Spinal cord (tissue), 10 donors: ENCODE measurements at places on chromosomes 6 and 20. TPM values are rescaled to one million over a fixed set of nuclear protein-coding genes. Genes with fewer than 3 reads are reported as not detected.

- H3K27ac ChIP-seq: no peak overlapping the region
- DNase-seq: no peak
- H3K36me3 ChIP-seq: no peaks in the 10 kb centered on the region
- no peaks in the 10 kb centered on the region for H3K4me1 ChIP-seq
- H3K27me3 ChIP-seq: peaks cover 70% of the 10 kb centered on the region
These were observed 197.0 kb downstream of the TRIM27 start for GRCh38 chr6:28726569-28727309.

The PNLDC1 gene
- 0.22 TPM for total RNA-seq

GRCh38 chr20:3282271-3283221 lies 43.6 kb upstream of the SLC4A11 start:
- peaks cover 72% of the 10 kb centered on the region for H3K36me3 ChIP-seq
- H3K4me3 ChIP-seq: no peak overlapping the region
- no peaks in the 10 kb centered on the region for H3K27me3 ChIP-seq
- no peak overlapping the region for H3K27ac ChIP-seq

DNA sequence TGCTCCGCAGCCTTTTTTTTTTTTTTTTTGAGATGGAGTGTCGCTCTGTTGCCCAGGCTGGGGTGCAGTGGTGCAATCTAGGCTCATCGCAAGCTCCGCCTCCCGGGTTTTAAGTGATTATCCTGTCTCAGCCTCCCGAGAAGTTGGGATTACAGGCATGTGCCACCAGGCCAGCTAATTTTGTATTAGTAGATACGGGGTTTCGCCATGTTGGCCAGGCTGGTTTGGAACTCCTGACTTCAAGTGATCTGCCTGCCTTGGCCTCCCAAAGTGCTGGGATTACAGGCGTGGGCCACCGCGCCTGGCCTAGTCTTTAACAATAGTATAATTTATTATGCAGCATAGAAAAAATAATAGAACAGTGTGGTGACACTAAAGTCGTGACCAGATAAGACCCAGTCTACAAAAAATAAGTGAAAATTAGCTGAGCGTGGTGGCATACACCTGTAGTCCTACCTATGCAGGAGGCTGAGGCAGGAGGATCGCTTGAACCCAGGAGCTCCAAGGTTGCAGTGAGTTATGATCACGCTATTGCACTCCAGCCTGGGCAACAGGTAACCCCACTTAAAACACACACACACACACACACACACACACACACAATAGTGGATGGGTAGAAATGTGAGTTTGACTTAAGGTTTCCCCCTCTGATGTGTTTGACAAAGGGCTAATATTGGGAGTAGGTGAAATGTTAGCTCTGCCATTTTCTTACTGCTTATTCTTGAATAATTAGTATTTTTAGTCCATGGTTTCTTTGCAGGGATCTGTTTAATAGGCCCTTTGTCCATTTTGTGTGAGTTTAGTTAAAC lies 6.5 kb downstream of the PIM1 start:
- peaks cover 7% of the 10 kb centered on the region for H3K4me1 ChIP-seq
- H3K4me3 ChIP-seq: no peak overlapping the region

GRCh38 chr6:656460-657252 lies at the start of gene HUS1B:
HUS1B (minus strand) TSS chr6:657100; CDS start chr6:656944, 156 bp downstream.
- peaks cover 10% of the 10 kb centered on the region for H3K36me3 ChIP-seq
- DNase-seq: no peak
- no peaks in the 10 kb centered on the region for H3K4me1 ChIP-seq
- H3K27ac ChIP-seq: no peak within 1 kb of the TSS

The MUCL3 gene
- total RNA-seq: not detected

DNA sequence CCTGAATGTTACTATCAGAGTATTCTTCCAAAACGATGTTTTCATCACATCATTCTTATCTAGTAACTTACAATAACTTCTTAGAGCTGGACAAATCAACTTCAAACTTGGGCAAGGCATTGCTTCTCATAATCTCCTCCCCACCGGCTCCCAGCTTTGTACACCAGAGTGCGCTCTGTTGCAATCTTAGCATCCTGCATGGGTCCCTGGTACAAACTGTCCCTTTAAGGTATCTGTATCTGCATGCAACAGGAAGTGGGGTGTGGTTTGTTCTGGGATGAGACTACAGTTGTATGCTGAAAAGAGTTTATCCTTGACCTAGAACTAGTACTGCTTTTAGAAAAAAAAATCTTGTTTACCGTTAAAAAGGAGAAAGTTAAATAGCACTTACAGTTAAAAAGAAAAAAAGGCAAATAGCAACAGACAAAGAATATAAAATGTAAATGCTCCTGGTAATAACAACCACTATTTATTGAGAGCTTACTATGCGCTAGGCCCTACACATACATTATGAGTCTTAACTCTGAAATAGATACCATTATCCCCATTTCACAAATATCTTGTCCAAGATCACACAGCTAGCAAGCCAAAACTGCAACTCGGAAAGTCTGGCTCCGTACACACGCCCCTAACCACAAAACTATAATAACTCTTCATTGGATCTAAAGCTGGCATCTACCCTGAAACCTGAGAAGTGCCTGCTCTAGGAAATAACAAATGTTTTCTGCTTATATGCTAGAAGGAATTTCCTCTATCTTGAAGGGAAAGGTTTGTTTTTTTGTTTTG lies 9.8 kb upstream of the HECA start:
- no peak overlapping the region for H3K4me3 ChIP-seq
- no peaks in the 10 kb centered on the region for H3K27me3 ChIP-seq
- DNase-seq: no peak
- no peak overlapping the region for H3K27ac ChIP-seq
- H3K36me3 ChIP-seq: no peaks in the 10 kb centered on the region

The SSTR4 gene
- 0.33 TPM for total RNA-seq

DNA sequence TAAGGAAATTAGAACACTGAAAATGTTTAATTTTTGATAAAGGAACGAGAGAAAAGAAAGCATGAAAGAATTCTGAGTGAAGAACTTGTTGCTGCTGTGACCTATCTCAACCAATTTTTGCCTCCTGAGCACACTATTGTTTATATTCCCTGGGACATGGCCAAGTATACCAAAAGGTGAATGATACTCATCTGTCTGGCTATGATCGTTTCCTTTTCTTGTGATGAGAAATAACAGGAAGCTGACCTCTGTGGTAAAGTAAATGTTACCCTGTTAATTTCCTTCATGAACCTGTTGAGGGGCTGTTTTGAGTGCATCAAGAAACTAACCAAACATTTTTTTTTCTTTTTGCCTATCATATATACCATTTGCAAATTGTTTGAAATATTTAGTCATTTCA lies 69.1 kb downstream of the FIG4 start:
- H3K27me3 ChIP-seq: no peaks in the 10 kb centered on the region
- H3K36me3 ChIP-seq: no peaks in the 10 kb centered on the region
- no peaks in the 10 kb centered on the region for H3K4me1 ChIP-seq
- H3K4me3 ChIP-seq: no peak overlapping the region

GRCh38 chr6:144728804-144729203 lies 443.7 kb downstream of the UTRN start:
- H3K36me3 ChIP-seq: no peaks in the 10 kb centered on the region
- no peak overlapping the region for H3K27ac ChIP-seq
- peaks cover 5% of the 10 kb centered on the region for H3K4me1 ChIP-seq
- DNase-seq: no peak

GRCh38 chr20:41055679-41056078 lies 27.1 kb downstream of the TOP1 start:
- no peaks in the 10 kb centered on the region for H3K36me3 ChIP-seq
- DNase-seq: no peak
- no peaks in the 10 kb centered on the region for H3K4me1 ChIP-seq
- no peak overlapping the region for H3K4me3 ChIP-seq

- no peak overlapping the region for H3K27ac ChIP-seq
- H3K4me1 ChIP-seq: no peaks in the 10 kb centered on the region
- H3K4me3 ChIP-seq: no peak overlapping the region
- no peak for DNase-seq
- H3K36me3 ChIP-seq: no peaks in the 10 kb centered on the region
These were observed 69.2 kb downstream of the PRDM1 start for GRCh38 chr6:106155219-106155830.

- no peaks in the 10 kb centered on the region for H3K36me3 ChIP-seq
- H3K27ac ChIP-seq: no peak overlapping the region
- no peak overlapping the region for H3K4me3 ChIP-seq
- no peak for DNase-seq
- H3K27me3 ChIP-seq: no peaks in the 10 kb centered on the region
These were observed 41.5 kb downstream of the PLCB4 start for GRCh38 chr20:9110365-9110764.

DNA sequence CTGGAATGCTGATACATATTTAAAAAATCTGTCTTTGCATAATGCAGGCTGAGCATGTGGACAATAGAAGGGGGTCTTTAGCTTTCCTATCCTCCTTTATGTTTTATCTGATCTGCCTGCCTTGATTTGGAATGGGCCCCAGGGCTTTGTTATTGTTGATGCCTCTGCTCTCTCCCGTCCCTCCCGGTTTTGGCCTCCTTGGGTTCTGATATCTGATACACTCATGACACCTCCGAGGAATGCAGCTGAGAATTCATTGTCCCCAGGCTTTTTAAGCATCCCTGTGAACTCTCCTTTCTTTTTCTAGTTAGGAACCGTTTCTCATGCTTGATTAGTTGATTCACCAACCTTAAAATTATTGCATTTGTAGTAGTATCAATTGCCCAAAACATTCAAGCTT lies 185.5 kb upstream of the RALGAPA2 start:
- H3K27ac ChIP-seq: no peak overlapping the region
- no peaks in the 10 kb centered on the region for H3K36me3 ChIP-seq
- no peaks in the 10 kb centered on the region for H3K27me3 ChIP-seq
- no peak for DNase-seq
- no peak overlapping the region for H3K4me3 ChIP-seq

- DNase-seq: peak; percentile 62
- peak overlapping the region; percentile 70 for H3K4me3 ChIP-seq
- peak overlapping the region; percentile 92 for H3K27ac ChIP-seq
- H3K27me3 ChIP-seq: peaks cover 3% of the 10 kb centered on the region
These were observed 409 bp upstream of the ATXN1 start for GRCh38 chr6:16761471-16762267.

The MICB gene
- total RNA-seq: 2.8 TPM

GRCh38 chr6:33426590-33427511 lies 7.0 kb downstream of the SYNGAP1 start:
- no peaks in the 10 kb centered on the region for H3K27me3 ChIP-seq
- H3K4me1 ChIP-seq: peaks cover 51% of the 10 kb centered on the region
- peaks cover 23% of the 10 kb centered on the region for H3K36me3 ChIP-seq
- peak; percentile 77 for DNase-seq
- peak overlapping the region; percentile 59 for H3K4me3 ChIP-seq
- peak overlapping the region; percentile 92 for H3K27ac ChIP-seq

- no peak for DNase-seq
- no peak overlapping the region for H3K27ac ChIP-seq
- H3K27me3 ChIP-seq: peaks cover 11% of the 10 kb centered on the region
- H3K4me1 ChIP-seq: no peaks in the 10 kb centered on the region
- no peak overlapping the region for H3K4me3 ChIP-seq
These were observed 9.8 kb upstream of the POM121L2 start for GRCh38 chr6:27321901-27322300.

The EPM2A gene
- total RNA-seq: 13.2 TPM

DNA sequence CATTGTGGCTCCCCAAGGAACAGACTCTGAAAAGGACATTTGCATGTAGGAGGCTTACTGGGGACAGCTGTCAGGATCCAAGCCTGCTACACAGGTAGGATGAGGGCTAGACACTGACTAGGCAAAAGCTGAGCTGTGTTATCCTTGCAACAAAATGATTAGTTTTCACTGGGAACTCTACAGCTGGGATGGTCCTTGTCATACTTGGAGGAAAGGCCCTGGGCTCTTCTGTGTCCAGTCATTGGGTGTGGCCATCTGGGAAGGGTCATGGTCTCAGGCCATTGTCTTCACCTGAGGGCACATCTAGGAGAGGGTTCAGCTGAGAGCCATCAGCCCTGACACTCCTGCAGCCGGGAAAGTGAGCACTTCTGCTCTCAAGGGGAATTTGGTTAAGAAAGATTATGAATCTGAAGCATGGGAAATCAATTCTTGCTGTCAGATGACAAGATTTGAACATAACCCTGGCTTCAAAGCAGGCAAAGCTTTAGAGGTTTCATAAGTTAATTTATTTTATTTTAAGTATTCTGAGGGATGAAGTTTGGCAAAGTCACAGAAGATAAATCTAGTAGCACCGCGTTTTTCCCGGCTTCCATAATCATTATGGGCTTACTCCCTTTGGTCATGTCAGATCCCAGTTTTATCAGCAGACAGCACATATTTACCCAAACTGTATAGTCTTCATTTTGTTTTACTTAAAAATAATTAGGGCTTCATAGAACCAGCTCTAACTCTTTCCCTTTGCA lies 78.4 kb upstream of the SLC22A23 start:
- H3K27ac ChIP-seq: no peak overlapping the region
- H3K27me3 ChIP-seq: no peaks in the 10 kb centered on the region
- no peaks in the 10 kb centered on the region for H3K36me3 ChIP-seq
- no peak for DNase-seq
- H3K4me3 ChIP-seq: no peak overlapping the region
- H3K4me1 ChIP-seq: no peaks in the 10 kb centered on the region

DNA sequence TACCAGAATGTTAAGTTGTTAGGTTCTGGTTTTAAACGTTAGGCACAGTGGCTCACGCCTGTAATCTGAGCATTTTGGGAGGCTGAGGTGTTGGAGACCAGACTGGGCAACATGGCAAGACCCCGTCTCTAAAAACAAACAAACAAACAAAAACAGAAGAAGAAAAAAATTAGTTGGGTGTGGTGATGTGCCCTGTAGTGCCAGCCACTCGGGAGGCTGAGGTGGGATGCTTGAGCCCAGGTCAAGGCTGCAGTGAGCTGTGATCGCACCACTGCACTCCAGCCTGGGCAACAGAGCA lies 19.4 kb downstream of the NOL4L start:
- H3K36me3 ChIP-seq: peaks cover 11% of the 10 kb centered on the region
- H3K27me3 ChIP-seq: no peaks in the 10 kb centered on the region
- DNase-seq: no peak
- H3K27ac ChIP-seq: no peak overlapping the region
- no peak overlapping the region for H3K4me3 ChIP-seq

DNA sequence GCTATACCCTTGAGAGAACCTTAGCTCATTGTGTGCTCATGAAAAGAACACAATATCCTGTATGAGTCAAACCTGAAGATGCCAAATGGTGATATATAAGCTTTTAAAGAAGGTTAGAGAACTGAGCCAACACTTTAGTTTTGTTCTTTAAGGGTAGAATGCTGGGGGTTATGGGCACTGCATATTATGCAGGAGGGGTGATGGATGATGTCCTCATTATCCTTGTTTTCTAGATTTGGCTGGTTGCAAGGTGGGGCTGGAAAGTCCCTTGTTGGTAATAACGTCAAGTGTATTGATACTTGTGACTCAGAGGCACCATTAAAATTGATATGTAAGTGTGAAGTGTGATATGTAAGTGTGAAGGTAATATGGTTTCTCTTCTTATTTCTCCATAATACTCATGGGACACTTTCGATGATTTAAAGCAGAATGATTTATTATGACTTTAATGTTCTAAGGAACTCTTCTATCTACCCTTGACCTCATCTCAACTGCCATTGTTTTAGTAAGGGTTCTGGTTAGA lies 113.7 kb upstream of the DTNBP1 start:
- no peak overlapping the region for H3K4me3 ChIP-seq
- H3K27ac ChIP-seq: no peak overlapping the region
- no peaks in the 10 kb centered on the region for H3K27me3 ChIP-seq
- DNase-seq: no peak

The COL9A3 gene
- 33.5 TPM for total RNA-seq
